NCI-H1436 treated with DMSO at 0.1 percent for 48 hours (cell line): ENCODE measurements at places on chromosomes 7 and 10.

DNA sequence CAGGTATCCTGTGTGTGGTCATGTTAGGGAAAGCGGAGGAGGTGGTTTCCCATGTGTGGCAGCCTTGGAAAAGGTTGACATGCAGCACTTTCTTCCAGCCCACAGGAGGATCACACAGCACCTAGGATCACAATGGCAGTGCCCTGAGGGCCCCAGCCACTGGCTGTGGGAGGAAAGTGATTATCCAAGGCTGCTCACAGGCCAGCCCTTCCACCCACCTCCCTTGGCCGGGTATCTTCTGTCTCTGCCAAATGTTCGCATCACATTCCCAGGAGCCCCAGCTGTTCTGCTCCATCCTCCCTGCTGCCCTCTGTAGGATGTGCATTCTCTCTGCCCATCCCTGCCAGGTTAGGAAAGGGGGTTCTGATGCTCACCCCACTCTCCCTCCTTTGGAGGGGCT lies 2.5 kb upstream of the MLXIPL start:
- DNase-seq, result no peak

GRCh38 chr7:48096273-48096672 lies 7.2 kb downstream of the UPP1 start:
- no peak for DNase-seq

DNA sequence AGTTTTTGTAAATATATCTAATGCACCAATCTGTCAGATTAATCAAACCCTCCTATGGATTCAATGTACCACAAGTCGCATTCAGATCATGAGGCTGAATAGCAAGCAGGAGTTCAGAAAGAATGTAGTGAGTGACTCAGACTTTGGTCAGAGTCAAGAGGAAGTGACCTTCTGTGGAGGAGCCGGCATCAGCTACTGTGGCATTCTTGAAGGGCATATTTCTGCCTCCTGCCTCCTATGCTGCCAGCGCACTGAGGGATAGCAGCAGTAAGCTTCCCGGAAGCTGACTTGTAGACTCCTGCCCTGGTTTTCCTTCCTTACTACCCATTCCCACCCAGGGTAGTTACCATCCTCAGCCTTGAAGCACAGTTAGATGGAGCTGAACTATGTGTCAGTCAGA lies 867.5 kb downstream of the NRG3 start:
- no peak for DNase-seq

- DNase-seq, result no peak
Measured at GRCh38 chr10:11451640-11452260, 159.7 kb downstream of the USP6NL start.

DNA sequence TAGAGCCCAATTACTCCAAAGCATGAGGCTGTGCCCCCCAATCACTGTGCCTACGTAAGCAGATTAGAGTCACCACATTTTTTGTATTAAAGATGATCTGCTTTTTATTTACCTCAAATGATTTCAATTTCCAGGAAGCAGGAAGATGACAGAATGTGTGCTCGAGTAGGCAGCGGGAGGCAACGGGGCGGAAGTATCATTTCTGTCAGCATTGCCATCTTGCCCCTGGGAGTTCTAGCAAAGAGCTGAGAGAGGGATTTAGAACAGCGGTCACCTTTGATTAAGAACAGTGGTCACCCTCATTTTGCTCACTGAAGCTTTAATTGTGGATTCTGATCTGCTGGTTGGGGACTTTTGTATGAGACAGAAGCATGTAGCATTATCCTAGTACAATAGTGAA lies 117.1 kb upstream of the FAM13C start:
- no peak for DNase-seq

DNA sequence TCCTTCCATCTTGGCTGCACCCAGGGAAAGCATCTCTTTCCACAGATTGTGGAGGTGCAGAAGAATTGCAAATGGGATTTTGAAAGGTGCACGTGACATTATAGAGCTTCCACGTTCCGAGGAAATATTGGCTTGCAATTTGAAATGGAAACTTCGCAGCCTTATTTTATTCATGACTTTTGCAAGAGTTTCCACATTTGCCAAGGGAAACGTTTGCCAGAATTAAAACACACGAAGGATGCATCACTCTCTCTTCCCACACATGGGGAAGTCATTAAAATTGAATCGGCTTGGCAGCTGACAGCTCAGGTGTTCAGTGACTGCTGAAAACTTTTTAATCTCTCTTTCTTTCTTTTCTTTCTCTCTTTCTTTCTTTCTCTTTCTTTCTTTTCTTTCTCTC lies 475.4 kb upstream of the IGFBP3 start:
- DNase-seq, result no peak

- no peak for DNase-seq
Measured at GRCh38 chr10:58282615-58283014, 13.7 kb downstream of the CISD1 start.

DNA sequence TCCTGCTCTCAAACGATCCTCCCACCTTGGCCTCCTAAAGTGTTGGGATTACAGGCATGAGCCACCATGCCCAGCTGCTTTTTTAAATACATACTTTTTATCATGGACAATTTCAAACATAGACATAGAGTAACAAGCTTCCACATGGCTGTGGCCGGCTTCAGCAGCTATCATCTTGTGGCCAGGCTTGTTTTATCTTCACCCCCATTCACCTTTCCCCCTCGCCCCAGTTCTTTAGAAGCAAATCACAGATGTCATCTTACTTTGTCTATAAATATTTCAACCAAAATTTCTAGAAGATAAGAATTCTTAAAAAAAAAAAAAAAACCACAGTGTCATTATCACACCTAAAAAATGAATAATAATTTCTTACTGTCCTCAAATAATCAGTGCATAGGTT lies 5.9 kb downstream of the FOXK1 start:
- DNase-seq, result no peak

GRCh38 chr10:62437696-62438095 lies 63.5 kb downstream of the ZNF365 start:
- no peak for DNase-seq

GRCh38 chr7:65812281-65812680 lies 60.6 kb upstream of the VKORC1L1 start:
- DNase-seq, result no peak

- DNase-seq, result no peak
Measured at GRCh38 chr10:35848412-35848811, 206.3 kb upstream of the FZD8 start.

DNA sequence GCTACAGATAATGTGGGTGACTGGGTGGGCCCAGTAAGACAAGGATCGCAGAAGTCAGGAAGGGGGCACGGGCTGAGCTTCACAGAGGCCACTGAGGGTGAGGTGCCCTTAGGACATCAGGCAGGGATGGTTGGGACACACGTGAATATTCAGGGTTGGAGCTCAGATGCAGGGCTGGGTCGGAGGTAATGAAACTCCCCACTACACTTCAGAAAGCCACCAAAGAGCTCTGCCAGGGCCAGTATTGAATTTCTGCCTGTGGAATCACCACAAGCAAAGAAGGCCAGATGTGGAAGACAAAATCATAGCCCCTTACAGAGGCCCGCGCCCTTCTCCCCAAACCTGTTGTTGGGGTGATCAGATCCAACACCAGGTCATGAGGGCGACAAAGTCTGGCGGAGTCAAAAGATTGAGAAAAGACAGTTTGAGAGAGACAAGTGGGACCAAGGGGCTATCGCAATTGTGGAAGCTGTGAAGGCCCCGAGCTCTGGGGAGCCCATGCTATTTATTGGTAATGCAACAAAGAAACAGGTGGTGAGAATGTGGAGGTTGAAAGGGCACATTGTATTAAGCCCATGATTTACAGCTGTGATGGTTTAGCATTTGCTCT lies 42.4 kb downstream of the STRA8 start:
- no peak for DNase-seq

DNA sequence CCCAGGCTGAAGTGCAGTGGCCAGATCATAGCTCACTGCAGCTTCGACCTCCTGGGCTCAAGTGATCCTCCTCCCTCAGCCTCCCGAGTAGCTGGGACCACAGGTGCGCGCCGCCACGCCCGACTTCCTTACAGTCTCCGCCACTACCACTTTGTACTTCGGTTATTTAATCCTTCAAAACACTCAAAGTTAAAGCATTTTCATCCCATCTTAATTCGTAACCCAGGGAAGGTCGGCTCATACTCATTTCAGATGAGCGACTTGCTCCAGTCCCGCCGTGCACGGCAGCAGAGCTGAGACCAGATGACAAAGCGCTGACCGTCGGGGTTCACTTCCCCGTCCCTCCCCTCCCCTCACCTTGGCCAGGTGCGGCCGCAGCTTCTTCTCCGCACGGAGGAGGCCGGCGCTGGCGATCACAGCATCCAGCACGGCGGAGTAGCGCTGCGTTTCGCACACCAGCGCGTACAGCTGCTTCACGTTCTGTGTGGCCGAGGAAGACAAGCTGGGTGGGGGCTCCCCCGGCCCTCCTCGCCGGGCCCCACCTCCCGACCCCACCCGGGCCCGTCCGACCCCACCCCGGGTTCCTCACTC lies 457 bp downstream of the NSUN5 start:
- DNase-seq, result no peak

DNA sequence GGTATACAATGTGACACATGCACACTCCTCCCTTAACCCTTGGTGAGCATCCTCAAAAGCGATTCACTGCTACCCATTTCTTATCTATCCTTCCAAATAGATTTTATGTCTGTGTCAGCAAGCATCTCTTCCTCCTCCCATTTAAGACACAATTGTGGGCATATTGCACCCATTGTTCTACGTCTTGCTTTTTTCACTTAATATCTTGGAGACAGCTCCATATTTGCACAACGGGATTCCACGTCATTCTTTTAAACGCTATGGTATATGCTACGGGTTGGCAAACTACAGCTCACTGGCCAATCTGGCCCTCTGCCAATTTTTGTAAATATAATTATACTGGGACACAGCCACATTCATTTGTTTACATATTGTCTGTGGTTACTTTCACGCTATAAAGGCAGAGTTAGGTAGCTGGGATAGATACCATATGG lies 88.6 kb downstream of the RNF216 start:
- no peak for DNase-seq

GRCh38 chr10:72322030-72322279 lies 32.8 kb downstream of the DNAJB12 start:
- DNase-seq, result no peak

GRCh38 chr10:4763960-4764428 lies 62.0 kb upstream of the AKR1E2 start:
- DNase-seq, result no peak

DNA sequence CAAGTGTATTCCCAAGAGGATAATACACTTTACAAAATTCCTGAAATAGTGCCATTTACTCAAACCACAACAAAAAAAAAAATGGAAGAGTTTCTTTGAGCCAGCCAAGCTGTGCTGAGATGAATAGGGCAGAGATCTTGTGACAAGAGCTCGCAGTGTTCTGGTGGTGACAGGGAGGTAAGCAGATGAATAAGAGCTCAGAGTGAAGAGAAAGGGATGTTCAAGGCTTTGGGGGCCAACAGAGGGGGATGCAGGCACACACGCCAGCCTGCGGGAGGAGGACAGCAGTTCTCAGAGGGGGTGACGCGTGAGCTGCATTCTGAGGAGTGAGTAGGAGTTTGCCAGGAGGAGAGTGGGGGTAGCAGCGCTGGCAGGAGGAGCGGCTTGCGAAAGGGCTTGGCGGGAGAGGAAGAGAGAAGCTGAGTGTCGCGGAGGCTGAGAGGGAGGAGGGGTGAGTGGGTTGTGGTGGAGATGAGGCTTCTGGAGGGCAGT lies 194.4 kb upstream of the IMMP2L start:
- DNase-seq, result no peak

DNA sequence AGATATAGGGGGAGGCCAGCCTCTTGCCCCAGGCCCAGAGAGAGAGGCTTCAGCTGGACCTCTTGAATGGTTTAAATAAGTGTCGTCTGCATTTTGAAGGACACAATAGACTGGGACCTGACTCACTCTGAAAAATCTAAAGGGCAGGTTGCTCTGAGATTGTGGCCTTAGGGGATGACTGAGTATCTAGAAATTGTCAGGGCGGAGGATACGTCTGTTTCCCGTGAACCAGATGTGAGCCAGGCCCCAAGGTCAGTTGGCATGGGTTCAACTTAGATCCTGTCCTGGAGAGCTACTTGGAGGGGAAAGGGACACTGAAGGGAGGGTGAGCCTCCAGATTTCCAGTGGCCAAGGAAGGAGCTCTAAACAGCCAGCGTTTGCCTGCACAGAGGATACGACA lies 110.2 kb downstream of the CHN2 start:
- DNase-seq, result no peak

- no peak for DNase-seq
Measured at GRCh38 chr10:124117511-124117785, 24.1 kb upstream of the CHST15 start.

- DNase-seq, result no peak
Measured at GRCh38 chr10:104309980-104310978, 28.0 kb downstream of the ITPRIP start.

DNA sequence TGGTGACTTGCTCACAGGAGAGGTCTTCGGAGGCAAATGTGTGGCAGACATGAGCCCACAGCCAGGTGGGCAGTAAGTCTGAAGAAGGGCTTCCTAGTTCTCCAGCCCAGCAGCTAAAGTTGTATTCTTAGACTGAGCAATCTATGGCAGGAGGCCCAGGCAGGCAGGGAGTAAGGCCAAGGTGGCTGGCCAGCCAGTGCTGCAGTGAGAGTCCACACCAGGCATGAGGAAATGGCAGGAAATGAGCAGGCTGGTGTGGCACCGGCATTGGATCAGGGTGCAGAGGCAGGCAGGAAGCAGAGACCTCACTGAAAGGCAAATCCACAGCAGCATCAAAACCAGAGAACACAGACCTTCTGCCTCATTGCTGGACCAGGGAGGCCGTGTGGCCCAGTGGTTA lies 84.6 kb upstream of the PDE1C start:
- DNase-seq, result no peak

GRCh38 chr10:86964061-86964846 lies 4.0 kb upstream of the ADIRF start:
- no peak for DNase-seq

DNA sequence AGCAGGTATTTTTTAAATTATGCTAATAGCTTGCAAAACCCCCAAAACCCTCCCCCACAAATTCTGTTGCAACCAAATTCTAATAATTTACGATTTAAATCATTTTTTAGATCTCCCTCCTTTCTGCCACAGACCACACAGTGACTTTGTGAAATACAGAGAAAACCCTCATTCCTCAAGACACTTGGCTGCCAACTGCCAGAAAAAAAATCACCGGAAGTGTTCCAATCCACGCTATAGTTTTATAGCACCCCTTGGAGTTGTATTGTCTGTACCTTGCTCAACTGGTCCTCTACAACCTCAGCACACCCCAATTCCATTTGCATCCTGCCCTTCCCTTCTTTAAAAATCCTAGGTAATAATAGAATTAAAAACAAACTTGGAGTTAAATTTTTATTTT lies 560.1 kb downstream of the PARD3 start:
- DNase-seq, result no peak

DNA sequence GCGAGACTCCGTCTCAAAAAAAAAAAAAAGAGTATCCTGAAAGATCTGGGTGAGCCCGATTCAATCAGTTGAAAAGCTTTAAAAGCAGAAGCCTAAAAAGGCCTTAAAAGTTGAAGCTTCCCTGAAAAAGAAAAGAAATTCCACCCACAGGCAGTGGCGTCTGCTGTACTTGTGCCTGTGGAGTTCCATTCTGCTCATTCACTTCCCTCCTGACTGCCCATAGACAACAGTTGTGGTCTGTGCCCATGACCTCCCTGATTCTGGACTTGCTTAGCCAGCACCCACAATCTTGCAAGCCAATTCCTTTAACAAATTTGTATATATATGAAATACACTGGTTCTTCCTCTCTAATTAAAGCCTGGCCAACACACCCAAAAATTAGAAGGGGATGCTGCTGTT lies 141.7 kb downstream of the DLG5 start:
- no peak for DNase-seq
